ENCODE measurements at places on chromosomes 12 and 14.

GRCh38 chr12:135138-135537 lies 68.6 kb downstream of the IQSEC3 start:
- no peak for DNase-seq

- DNase-seq: no peak
Measured at GRCh38 chr12:65672441-65672840, 151.8 kb upstream of the HMGA2 start.

DNA sequence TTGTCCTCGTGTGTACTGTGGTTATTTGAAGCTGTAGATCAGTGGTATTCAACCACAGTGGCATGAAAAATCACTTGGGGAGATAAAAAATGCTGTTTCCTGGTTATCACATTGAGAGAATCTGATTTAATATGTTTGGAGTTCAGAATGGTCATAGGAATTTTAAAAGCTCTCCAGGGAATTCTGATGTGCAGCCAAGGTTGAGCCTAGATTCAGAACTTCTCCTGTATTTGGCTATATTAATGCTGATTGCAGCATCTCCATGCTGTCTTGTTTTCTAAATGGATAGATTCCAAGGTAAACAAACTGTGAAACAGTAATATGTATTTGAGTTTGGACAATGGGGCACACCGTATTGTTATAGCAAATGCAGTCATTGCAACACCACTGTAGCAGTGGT lies 982.2 kb upstream of the FBXO33 start:
- DNase-seq: no peak

DNA sequence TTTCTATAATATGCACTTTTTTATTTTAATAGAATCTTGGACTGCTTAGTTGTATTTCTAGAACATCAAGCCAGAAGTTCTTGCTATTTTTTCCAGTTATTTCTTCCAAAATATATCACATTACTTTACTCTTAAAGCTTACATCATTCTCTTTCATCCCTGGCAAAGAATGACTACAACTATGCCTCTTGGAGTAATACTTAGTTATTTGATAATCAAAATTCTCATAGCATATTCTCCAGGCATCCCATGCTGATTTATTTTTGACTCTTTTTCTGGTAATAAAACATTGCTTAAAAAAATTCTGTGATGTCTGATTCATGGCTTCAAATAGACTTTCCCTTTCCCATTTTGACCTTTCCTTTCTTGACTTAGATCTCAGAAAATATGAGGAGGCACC lies 118.7 kb upstream of the TSPAN8 start:
- DNase-seq: no peak

- DNase-seq: no peak
Measured at GRCh38 chr12:11826574-11826973, 177.1 kb downstream of the ETV6 start.

GRCh38 chr12:50442178-50442908 lies 41.7 kb downstream of the LARP4 start:
- DNase-seq: no peak

- no peak for DNase-seq
Measured at GRCh38 chr12:104741497-104742367, 216.4 kb downstream of the SLC41A2 start.

GRCh38 chr12:42981379-42981778 lies 391.8 kb upstream of the PRICKLE1 start:
- DNase-seq: no peak

GRCh38 chr14:20781803-20782202 lies 735 bp downstream of the RNASE6 start:
- no peak for DNase-seq

- peak; percentile 52 for DNase-seq
Measured at GRCh38 chr12:56629459-56630179, 507 bp downstream of the BAZ2A start.

- DNase-seq: no peak
Measured at GRCh38 chr14:88849716-88850115, 25.3 kb downstream of the TTC8 start.
